Upper lobe of left lung (tissue), 6 donors: ENCODE measurements at places on chromosomes 4 and X. TPM values are rescaled to one million over a fixed set of nuclear protein-coding genes. Genes with fewer than 3 reads are reported as not detected.
A peak's percentile ranks its signal among the peaks of the same experiment; 100 is the strongest.

DNA sequence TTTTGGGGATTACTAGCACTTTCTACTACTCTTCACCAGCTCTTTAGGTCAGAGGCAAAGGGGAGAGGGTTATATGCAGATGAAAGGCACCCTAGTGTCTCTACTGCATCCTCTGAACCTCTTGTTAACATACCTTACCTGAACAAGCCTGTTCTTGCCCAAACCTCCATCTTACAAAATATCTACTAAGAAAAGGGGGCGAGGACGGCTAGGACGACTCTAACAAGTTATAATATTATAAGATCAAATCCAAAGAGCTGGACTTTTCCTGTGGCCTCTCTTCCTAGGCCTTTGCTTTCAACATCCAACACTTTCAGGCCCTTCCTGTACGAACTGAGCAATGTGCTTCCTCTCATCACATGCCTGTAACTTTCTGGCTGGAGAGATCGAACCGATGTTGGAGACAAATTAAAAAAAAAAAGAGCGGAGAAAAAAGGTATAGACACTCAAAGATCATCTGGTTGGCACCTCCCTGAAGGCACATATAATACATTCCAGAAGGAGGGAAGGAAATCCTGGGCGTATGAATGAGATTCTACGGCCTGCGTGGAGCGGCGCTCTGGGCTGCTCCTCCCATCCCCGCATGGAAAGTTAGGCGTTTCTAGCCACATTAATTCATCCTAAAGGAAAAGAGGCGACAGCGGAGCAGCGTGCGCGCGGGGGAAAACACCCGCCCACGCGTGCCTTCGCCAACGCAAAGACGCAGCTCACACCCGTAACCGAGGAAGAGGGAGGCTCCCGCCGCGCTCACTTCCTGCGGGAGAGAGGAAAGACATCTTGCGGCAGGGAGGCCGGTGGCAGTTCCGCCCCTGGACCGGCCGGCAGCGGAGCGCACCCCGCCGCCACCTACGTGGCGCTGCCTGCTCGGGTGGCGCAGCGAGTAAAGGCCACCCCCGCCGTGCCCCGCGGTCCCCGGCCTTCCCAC, 808 bp downstream of the PRDM5 start:
- H3K27ac ChIP-seq, result peak overlapping the region; percentile 95
- peaks cover 10% of the 10 kb centered on the region for H3K27me3 ChIP-seq
- peak; percentile 60 for DNase-seq
- H3K36me3 ChIP-seq, result no peaks in the 10 kb centered on the region

- no peak for DNase-seq
- H3K4me1 ChIP-seq, result no peaks in the 10 kb centered on the region
- H3K27me3 ChIP-seq, result no peaks in the 10 kb centered on the region
- no peaks in the 10 kb centered on the region for H3K36me3 ChIP-seq
Measured at GRCh38 chrX:147737690-147738089, 174.0 kb upstream of the FMR1 start.

DNA sequence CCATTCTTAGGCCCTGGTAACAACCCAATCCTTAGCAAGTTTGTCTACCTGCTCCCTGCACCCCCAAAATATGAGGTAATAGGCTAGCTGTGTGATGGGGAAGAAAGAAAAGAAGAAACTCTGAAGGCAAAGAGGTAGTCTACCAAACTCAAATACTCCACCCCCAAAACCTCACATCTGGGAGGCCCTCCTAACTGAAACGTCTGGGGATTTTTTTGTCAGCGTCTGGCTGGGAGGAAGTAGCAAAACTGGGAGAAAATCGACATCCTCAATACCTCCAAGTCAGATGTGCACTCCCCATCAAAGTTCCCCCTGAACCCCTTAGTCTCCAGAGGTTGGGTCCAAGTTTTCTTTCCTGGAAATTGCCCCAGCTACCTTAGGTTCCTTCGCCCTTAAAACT, 1.0 kb downstream of the LAMP2 start:
- H3K27me3 ChIP-seq, result no peaks in the 10 kb centered on the region
- peaks cover 18% of the 10 kb centered on the region for H3K4me1 ChIP-seq
- peak overlapping the region; percentile 64 for H3K4me3 ChIP-seq
- no peak for DNase-seq
- no peaks in the 10 kb centered on the region for H3K36me3 ChIP-seq

- H3K36me3 ChIP-seq, result no peaks in the 10 kb centered on the region
- H3K27me3 ChIP-seq, result no peaks in the 10 kb centered on the region
- peaks cover 9% of the 10 kb centered on the region for H3K4me1 ChIP-seq
- no peak overlapping the region for H3K27ac ChIP-seq
- peak; percentile 83 for DNase-seq
Measured at GRCh38 chr4:14862891-14863290, 139.4 kb upstream of the CPEB2 start.

DNA sequence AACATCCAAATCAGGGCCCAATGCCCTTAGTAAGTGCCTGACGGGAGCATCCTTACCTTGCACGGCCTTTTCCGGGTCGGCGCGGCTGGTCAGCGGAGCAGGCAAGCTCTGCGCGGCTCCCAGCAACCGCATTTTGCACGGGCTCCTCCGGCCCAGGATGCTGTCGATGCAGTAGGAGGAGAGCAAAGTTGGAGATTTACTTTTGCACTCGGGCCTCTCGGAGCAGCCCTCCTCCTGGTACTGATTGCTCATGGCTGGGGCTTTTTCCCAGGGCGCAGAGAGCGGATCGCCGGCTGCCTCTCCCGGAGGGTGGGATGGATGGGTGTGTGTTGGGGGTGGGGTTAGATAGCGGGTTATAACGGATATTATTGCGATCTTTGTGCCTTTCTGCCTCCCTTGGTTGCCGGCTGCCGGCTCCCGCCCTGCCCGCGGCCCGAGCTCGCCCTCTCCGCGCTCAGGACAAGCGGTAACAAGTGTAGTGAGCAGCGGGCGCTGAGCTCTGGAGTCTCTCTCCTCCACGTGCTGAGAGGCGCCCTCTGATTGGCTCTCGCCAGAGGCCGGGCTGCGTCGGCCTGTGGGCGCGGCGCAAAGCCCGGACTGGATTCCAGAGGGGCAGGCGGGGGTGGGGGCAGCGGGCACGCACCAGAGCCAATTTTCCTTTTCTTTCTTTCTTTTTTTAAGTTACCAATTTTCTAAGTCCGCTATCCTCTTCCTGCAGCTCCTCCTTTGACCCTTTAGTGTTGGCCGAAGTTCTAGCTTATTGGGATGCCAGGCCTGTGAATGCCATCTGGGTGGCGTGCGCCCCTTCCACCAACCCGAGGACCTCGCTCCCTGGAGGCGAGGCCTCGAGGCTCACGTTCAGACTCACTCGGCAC, at the start of gene ARX:
Gene ARX (minus strand): TSS at position 480 of the 875 bp plus-strand sequence. CDS start 228 bp downstream, at position 252.
- DNase-seq, result peak; percentile 72
- no peaks in the 10 kb centered on the region for H3K36me3 ChIP-seq
- peaks cover 25% of the 10 kb centered on the region for H3K4me1 ChIP-seq
- H3K27ac ChIP-seq, result no peak within 1 kb of the TSS

GRCh38 chrX:2679534-2680485, 11.3 kb upstream of the CD99 start:
- no peak for DNase-seq
- H3K27me3 ChIP-seq, result no peaks in the 10 kb centered on the region
- H3K36me3 ChIP-seq, result no peaks in the 10 kb centered on the region
- no peak overlapping the region for H3K27ac ChIP-seq
- no peak overlapping the region for H3K4me3 ChIP-seq
- H3K4me1 ChIP-seq, result no peaks in the 10 kb centered on the region

DNA sequence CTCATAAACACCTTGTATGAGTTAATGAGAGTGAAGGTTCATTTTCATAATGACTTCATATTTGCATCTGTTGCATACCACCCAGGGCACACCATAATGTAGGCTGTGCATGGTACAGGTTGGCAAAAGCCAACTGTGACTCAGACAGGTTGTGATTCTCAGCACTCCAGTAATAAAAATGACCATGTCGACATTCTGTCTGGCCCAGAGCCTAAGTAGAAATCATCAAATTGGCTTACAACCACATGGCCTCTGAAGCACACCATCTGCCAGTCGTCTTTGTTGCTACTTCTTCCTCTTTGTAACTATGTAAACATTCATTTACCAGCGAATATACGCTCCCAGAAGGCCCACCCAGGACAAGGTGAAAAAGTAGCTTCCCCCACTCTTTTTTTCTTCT, 459.5 kb downstream of the GASK1B start:
- H3K36me3 ChIP-seq, result no peaks in the 10 kb centered on the region
- H3K27ac ChIP-seq, result no peak overlapping the region
- no peak overlapping the region for H3K4me3 ChIP-seq
- no peak for DNase-seq
- H3K27me3 ChIP-seq, result no peaks in the 10 kb centered on the region

GRCh38 chrX:153900831-153901752, 3.4 kb upstream of the AVPR2 start:
- no peaks in the 10 kb centered on the region for H3K36me3 ChIP-seq
- peak; percentile 64 for DNase-seq
- H3K27me3 ChIP-seq, result no peaks in the 10 kb centered on the region
- no peak overlapping the region for H3K4me3 ChIP-seq
- H3K27ac ChIP-seq, result no peak overlapping the region
- H3K4me1 ChIP-seq, result peaks cover 14% of the 10 kb centered on the region

- no peaks in the 10 kb centered on the region for H3K27me3 ChIP-seq
- H3K4me1 ChIP-seq, result no peaks in the 10 kb centered on the region
- H3K4me3 ChIP-seq, result no peak overlapping the region
- no peaks in the 10 kb centered on the region for H3K36me3 ChIP-seq
- H3K27ac ChIP-seq, result no peak overlapping the region
Measured at GRCh38 chr4:93147524-93148212, 680.9 kb upstream of the ATOH1 start.

DNA sequence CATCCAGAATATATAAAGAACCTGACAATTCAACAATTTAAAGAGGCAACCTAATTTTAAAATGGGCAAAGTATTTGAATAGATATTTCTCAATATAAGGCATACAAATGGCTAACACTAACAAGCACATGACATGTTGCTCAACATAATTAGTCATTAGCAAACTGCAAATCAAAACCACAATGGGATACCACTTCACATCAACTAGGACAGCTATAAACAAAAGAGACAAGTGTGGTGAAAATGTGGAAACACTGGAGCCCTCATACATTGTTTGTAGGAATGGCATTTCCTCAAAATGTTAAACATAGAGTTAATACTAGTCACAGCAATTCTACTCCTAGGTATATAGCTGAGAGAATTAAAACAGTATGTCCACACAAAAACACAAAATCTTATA, 96.7 kb downstream of the CORIN start:
- no peaks in the 10 kb centered on the region for H3K4me1 ChIP-seq
- no peak for DNase-seq
- H3K36me3 ChIP-seq, result no peaks in the 10 kb centered on the region
- H3K27ac ChIP-seq, result no peak overlapping the region
- no peaks in the 10 kb centered on the region for H3K27me3 ChIP-seq

DNA sequence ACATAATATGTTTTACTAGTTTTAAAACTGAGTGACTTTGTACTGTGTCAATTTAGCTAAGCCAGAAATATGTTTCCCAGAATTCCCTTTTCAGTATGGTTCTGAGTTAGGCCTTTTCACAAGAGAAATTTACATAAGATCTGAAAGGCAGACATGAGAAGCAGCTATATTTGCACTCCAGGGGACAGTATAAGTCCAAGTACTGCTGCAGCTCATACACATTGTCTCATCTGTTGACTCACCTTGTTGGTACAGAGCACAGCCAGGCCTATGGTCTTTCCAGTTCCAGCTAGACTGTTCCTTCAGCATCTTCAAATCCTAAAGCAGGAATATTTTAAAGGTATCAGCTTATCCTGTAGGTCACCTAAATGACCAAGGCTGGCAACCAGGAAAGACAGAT, 53.5 kb downstream of the BMP3 start:
- no peak overlapping the region for H3K27ac ChIP-seq
- H3K4me3 ChIP-seq, result no peak overlapping the region
- H3K4me1 ChIP-seq, result no peaks in the 10 kb centered on the region
- H3K27me3 ChIP-seq, result no peaks in the 10 kb centered on the region
- H3K36me3 ChIP-seq, result no peaks in the 10 kb centered on the region
- DNase-seq, result no peak

- H3K27ac ChIP-seq, result no peak overlapping the region
- DNase-seq, result no peak
- H3K36me3 ChIP-seq, result no peaks in the 10 kb centered on the region
- H3K4me1 ChIP-seq, result no peaks in the 10 kb centered on the region
- no peaks in the 10 kb centered on the region for H3K27me3 ChIP-seq
- no peak overlapping the region for H3K4me3 ChIP-seq
Measured at GRCh38 chrX:123847056-123847455, 12.8 kb upstream of the XIAP start.

DNA sequence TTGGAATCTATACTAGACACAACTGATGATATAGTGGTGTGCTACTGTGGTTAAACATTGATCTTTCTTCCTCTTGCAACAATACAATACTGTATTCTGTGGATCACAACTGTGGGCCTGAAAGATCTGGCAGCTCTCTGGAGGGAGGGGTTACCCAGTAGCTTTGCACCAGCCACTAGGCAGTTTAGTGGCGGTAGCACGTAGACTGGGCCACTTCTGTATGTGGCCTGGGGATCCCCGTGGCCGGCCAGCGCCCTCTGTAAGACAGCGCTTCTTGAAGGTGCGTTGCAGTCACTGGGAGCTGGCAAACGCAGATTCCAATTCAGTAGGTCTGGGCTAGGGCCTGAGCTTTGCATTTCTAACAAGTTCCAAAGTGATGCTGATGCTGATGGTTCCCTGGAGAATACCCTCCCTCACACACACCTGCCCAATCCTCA, 168.6 kb downstream of the MGST2 start:
- no peak overlapping the region for H3K27ac ChIP-seq
- no peak for DNase-seq
- H3K4me1 ChIP-seq, result peaks cover 8% of the 10 kb centered on the region
- no peak overlapping the region for H3K4me3 ChIP-seq
- no peaks in the 10 kb centered on the region for H3K36me3 ChIP-seq
- H3K27me3 ChIP-seq, result no peaks in the 10 kb centered on the region

DNA sequence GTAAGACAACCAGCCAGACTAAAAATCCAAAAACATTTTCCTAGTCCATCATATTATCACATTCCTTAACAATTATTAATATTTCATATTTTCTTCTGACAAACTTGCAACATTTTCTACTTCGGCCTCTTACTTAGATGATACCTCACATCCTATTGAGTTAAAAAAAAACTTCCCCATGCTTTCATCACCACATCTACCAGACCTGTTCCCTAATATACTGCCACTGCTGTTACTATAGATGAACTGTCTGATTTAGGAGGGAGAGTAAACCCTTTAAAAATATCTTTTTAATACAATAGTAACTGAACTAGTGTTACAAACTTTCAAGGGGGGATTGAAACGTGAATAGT, 1.5 kb downstream of the FAM200B start:
- peaks cover 22% of the 10 kb centered on the region for H3K36me3 ChIP-seq
- H3K27me3 ChIP-seq, result no peaks in the 10 kb centered on the region
- H3K27ac ChIP-seq, result peak overlapping the region; percentile 92
- H3K4me1 ChIP-seq, result peaks cover 32% of the 10 kb centered on the region
- H3K4me3 ChIP-seq, result peak overlapping the region; percentile 68

GRCh38 chr4:5660185-5660584, 48.2 kb downstream of the EVC2 start:
- no peak overlapping the region for H3K4me3 ChIP-seq
- DNase-seq, result no peak
- no peak overlapping the region for H3K27ac ChIP-seq
- no peaks in the 10 kb centered on the region for H3K27me3 ChIP-seq

GRCh38 chrX:29762006-29762405, 453.4 kb upstream of the MAGEB2 start:
- no peaks in the 10 kb centered on the region for H3K36me3 ChIP-seq
- no peaks in the 10 kb centered on the region for H3K27me3 ChIP-seq
- H3K4me3 ChIP-seq, result no peak overlapping the region
- H3K27ac ChIP-seq, result no peak overlapping the region

Gene POLN
- total RNA-seq, result 5.5 TPM

Gene TCEAL8
- total RNA-seq, result 40.7 TPM

Gene FHDC1
- 23.3 TPM for total RNA-seq

Gene SLC49A3
- total RNA-seq, result 30.2 TPM

Gene PDGFRA
- 109 TPM for total RNA-seq

Gene USP51
- total RNA-seq, result 4.4 TPM

Gene PDLIM3
- 82.7 TPM for total RNA-seq

Gene CCDC120
- 6.0 TPM for total RNA-seq

Gene HPSE
- total RNA-seq, result 2.7 TPM

Gene F11
- 9.7 TPM for total RNA-seq

Gene VSIG4
- 275 TPM for total RNA-seq

Gene SPANXB1
- not detected for total RNA-seq
